ENCODE measurements at places on chromosomes 4 and X. TPM values are rescaled to one million over a fixed set of nuclear protein-coding genes. Genes with fewer than 3 reads are reported as not detected.

DNA sequence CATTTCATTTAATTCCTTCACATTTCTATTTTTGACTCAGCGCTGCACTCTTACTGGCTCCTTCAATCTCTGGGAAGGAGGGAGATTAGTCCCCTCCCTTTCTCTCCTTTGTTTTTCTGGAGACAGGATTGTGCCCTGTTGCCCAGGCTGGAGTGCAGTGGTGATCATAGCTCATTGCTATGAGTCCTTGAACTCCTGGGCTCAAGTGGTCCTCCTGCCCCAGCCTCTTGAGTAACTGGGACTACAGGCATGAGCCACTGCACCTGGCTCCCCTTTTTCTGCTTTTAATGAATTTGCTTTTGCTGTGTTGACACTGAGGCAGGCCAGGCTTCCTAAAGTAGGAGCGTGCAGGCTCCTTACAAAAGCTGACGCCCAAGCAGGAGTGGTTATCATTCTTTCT lies 10.5 kb downstream of the TBC1D14 start:
- H3K36me3 ChIP-seq = no peaks in the 10 kb centered on the region
- no peaks in the 10 kb centered on the region for H3K27me3 ChIP-seq
- peaks cover 22% of the 10 kb centered on the region for H3K4me1 ChIP-seq
- DNase-seq = no peak
- no peak overlapping the region for H3K27ac ChIP-seq

- no peaks in the 10 kb centered on the region for H3K4me1 ChIP-seq
- no peaks in the 10 kb centered on the region for H3K36me3 ChIP-seq
- no peak overlapping the region for H3K27ac ChIP-seq
- DNase-seq = peak; percentile 30
These were observed 47.4 kb upstream of the HOPX start for GRCh38 chr4:56728512-56728911.

GRCh38 chr4:6586715-6587325 lies 11.8 kb downstream of the MAN2B2 start:
- no peaks in the 10 kb centered on the region for H3K4me1 ChIP-seq
- no peak for DNase-seq
- H3K4me3 ChIP-seq = no peak overlapping the region
- H3K27ac ChIP-seq = no peak overlapping the region
- no peaks in the 10 kb centered on the region for H3K27me3 ChIP-seq
- H3K36me3 ChIP-seq = no peaks in the 10 kb centered on the region

DNA sequence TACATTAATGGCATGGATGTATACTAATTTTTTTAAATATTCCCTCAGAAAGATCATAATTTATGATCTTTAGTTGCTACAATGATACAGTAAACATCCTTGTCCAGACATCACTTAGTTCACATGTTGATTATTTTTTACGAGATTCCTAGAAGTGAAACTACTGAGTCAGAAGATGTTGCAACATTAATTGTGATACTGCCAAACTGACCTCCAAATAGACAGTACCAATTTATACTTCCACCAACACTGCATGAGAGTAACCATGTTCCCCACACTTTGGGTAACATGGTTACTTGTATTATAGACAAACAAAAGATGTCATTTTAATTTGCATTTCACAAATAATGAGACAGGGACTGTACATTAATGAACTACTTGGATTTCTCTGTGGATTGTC lies 19.6 kb downstream of the RCHY1 start:
- H3K36me3 ChIP-seq = no peaks in the 10 kb centered on the region
- no peaks in the 10 kb centered on the region for H3K27me3 ChIP-seq
- H3K4me3 ChIP-seq = no peak overlapping the region
- H3K4me1 ChIP-seq = no peaks in the 10 kb centered on the region

Gene DUSP21
- not detected for total RNA-seq

Data from breast epithelium (tissue), 4 donors.